NAMALWA (cell line): ENCODE measurements at places on chromosomes 7 and 10.

GRCh38 chr7:75892634-75893272 is 13.9 kb downstream of the RHBDD2 start:
- DNase-seq = no peak

GRCh38 chr7:33432821-33433220 is 303.5 kb downstream of the BBS9 start:
- no peak for DNase-seq

DNA sequence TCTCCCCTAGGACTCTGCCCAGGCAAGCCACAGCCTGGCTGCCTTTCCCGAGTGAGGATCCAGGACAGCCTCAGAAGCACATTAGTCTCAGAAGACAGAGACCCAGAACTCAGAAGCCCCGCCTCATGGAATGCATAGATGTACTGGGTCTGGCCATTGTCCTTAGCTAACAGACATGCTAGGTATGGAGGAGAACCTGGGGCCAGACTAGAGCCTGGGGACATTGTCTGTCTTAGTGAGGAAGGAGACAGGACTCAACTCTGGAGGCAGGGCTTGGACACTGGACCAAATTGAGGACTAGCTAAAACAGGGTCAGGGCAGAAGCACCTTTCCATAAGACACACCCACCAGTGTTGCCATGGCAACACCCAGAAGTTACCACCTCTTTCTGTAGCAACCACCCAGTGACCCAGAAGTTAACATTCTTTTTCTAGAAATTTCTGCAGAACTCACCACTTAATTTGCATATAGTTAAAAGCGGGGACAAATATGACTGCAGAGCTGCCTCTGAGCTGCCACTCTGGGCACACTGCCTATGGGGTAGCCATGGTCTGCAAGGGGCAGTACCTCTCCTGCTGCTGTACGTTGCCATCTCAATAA is 27.5 kb downstream of the TLX1 start:
- peak; percentile 18 for DNase-seq

GRCh38 chr7:26526265-26526587 is 234.6 kb downstream of the SNX10 start:
- no peak for DNase-seq

GRCh38 chr7:112266141-112266540 is 59.6 kb downstream of the ZNF277 start:
- DNase-seq = no peak

GRCh38 chr10:125661941-125662515 is 20.9 kb downstream of the TEX36 start:
- DNase-seq = no peak

DNA sequence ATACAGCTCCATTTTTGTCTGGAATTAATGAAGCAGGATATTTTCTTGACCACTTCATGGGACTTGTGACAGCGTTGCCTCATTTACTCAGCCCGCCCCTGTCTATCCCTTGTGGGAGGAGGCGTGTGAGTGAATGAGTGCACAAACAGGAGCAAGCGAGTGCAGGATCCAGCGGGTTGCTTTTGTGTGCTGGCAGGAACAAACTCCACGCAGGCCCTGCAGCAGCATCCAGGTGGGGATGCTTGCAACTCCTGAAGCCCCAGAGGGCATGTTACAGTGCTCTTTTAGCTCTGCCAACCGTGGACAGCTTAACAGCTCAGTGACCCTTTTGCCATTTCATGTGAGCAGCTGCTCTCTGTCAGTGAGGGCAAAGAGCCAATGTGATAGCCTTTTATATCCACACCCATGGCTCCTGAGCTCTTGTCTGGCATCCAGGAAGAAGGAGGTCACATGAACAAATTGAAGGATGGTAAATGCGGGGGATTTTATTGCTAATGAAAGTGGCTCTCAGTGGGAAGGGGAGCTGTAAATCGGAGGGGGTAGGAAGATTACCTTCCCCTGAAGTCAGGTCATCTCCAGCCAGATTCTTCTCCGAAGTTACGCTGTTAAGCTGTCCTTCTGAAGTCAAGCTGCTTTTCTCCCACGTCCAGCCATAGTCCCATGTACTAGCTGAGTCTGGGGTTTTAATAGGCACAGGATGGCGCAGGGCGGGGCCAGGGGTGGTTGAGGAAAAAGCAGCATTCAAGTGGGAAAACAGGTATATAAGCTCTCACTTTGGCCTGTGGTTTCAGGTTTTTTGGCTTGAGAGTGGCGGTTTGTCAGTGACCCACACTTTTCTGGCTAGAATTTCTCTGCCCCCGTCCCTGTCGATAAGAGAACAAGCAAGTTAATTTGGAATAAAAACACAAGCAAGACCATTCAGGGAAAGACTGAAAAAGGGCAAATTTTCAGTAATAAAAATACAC is 714.7 kb upstream of the MBL2 start:
- DNase-seq = no peak

DNA sequence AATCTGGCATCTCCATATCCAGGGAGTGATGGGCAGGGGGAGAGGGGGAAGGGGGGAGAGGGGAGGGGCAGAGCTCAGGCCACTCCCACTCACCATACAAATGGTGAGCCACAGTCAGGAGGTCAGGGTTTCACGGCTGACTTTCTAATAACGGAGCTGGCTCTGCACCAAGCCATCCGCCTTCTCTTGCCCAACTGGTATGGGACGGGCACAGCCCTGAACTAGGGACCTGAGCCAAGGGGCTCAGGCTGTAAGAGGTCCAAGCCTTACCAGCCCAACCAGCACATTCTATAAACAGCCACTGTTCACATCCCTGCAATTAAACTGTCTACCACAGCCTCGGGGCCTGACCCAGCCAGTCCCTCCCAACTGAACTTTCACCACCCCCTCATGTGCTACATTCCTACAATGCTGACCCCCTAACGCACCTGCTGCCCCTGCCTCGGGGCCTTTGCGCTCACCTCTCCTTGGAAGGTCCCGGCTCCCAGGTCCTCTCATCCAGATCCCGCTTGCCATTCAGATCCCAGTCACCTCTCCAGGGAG is 32.5 kb downstream of the RGS10 start:
- DNase-seq = no peak

DNA sequence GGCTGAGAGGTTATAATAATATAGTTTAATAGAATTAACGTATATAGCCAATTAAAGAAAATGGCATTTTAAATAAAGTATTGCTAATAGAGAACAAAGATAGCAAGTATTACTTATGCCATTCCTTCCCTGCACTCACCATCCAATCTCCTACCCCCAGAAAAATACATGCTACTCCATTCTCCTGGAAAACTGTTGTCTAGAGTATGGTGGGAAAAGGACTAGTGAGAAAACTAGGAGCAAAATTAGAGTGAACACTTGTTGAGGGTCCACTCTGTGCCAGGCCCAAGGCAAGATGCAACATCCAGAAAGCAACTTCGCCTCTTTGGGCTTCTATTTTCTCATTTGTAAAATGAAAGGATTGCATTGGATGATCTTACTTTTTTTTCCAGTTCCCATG is 149.1 kb downstream of the CPED1 start:
- DNase-seq = peak; percentile 24

- DNase-seq = no peak
These were observed 72.6 kb downstream of the ST7 start for GRCh38 chr7:117025891-117026290.

DNA sequence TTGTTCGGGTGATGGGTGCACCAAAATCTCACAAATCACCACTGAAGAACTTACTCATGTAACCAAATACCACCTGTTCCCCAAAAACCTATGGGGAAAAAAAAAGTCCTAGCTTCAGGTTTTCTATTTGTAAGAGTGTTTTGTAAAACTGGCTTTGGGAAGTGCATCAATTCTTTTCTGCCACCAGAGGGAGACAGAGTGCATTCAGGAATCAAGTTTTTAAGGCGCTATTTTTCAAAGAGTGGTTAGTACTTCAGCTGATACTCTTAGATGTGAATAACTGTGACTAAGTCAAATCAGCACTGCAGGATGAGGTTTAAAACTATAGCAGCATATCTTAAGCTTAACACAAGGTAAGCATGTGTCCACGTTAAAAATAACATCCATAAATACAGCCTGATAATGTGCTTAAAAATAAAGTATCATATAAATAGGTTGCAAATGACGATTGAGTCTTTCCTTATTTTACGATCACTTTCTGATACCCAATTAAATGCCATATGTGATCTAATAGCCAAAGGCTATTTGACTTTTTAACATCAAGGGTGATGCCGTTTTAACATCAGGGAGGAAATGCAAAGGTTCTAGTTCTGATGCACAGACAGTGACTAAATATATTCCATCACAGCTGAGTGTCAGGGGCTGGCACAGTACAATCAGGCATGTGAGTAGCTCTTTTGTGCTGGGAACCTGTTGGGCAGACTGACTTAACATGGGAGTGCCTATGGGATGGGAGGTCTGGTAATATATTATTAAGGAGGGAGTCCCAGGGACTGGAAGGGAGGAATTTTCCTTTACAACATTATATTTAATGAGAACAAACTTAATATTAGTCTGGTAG is 10.6 kb upstream of the LYZL2 start:
- peak; percentile 69 for DNase-seq

DNA sequence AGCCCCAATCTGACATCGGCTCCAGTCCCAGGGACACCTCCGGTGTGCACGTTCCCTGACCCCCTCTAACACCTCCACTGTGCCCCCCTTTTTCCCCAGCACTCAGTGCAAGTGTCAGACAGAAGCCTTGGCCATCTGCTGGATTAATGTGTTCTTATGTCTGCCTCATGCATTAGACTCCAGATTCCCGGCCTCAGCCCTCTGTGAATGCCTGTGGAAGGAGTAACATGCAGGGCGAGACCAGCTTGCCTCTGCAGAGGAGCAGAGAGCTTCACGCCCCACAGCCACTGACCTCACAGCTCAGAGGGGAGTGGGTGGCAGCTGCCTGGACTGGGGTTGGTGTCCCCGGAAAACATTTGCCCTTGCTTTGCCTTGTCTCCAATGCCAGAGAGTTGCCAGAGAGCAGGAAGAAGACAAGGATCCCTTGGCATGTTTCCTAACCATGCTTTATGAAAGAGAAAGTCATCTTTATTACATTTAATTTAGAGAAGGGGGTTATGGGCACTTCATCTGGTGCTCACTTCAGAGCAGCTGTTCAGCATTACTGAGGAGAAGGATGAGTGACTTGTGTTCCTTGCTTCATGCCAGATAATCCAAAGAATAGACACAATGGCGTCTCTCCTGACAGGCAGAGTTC is 91.6 kb upstream of the CXCL12 start:
- DNase-seq = no peak

- DNase-seq = no peak
These were observed 408.6 kb upstream of the NPVF start for GRCh38 chr7:25636871-25637283.

DNA sequence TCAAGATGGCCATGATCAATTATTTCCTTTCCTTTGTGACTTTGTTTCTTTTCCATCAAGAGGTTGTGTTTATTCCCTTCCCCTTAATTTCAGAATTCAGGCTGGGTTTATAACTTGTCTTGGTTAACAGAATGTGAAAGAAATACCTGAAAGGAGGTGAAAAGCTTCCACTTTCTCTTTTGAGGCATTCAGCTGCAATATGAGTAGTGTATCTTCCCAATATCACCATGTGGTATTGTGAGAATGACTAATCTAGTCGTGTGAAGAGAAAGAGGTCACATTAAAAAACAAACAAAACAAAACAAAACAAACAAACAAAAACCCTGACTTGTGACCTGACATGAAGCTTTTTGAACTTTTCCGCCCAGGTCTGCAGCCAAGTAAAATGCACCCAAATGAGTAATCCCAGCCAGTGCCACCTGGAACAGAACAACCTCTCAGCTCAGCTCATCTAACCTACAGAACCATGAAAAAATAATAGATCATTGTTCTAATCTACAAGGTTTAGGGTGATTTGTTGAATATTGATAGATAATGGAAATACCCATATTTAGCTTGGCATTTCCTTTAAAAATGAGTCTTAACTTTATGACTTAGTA is 70.8 kb upstream of the TEX47 start:
- DNase-seq = no peak

DNA sequence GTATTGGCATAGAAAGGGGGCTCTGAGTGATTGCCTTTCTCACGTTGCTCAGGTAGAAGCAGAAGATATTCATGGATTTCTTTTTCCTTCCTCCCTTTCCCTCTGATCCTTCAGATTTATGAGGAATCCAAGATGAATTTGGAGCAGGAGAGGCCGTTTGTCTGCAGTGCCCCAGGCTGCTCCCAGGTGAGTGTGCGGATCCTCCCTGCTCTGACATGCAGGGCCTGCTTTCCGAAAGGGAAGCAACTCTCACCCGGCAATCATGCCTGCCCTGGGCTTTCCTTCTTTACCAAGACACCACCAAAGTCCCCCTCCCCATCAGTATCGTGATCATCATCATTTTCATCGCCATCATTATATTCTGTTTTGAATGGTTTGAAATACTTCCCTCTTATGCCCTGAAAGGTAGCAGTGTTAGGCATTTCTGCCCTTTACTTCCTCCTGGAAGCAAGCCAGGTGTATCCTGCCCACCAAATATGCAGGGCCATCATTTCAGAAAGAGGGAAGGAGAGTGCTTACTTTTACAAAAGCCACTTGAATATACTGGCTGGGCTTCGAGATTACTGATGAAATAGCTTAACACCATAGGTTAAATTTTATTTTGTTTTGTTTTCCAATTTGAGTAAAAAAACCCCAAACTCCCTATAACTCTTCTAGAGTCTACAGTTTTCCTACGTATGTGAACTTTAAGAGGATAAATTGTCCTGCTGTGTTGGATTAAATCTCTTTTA is 75.9 kb downstream of the CREB5 start:
- DNase-seq = no peak

DNA sequence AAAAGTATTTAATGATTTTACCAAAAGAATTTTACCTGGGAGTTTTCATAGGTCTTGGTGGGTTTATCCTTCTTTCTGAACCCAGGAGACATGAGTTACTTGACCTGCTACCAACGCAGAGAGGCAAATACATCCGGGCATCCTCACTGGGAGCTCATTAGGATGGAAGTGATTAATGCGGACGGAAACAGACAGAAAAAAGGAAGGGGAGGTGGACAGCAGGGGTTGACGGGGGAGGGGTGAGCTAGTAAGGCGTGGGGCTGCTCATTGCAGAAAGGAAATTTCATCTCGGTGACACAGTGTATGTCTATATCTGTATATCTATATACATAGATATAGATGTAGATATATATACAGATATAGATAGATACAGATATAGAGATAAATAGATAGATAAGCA is 408.2 kb upstream of the ADARB2 start:
- DNase-seq = no peak

DNA sequence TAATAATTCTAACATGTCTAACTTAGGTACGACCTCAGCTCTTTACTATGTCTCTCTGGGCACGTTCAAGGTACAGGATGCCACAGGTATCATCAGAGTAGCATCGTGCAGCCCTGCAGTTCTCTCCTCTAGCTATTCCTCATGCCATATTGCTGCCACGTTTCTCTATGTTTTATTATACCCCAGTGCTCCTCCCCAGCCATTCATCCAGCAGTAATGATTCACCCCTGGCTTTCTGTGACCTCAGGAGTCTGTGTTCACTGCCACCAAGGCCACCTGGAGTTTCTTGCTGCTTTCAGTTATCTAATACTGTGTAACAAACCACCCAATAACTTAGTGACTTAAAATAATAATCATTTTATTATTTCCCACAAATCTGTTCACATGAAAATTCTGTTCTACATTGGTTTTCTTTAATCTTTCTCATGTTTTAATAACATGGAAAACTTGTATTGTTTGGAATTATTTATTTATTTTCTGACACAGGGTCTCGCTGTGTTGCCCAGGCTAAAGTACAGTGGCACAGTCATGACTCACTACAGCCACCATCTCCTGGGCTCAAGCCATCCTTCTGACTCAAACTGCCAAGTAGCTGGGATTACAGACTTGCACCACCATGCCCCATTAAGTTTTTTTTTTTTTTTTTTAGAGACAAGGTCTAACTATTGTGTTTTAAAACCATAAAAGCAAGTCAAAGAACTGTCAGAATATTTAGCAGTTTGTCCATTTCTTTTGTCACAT is 21.8 kb downstream of the REEP3 start:
- DNase-seq = no peak

- no peak for DNase-seq
These were observed 17.1 kb downstream of the CHST3 start for GRCh38 chr10:71981015-71981875.
